ENCODE measurements at places on chromosomes 11 and 22. TPM values are rescaled to one million over a fixed set of nuclear protein-coding genes. Genes with fewer than 3 reads are reported as not detected.
A peak's percentile ranks its signal among the peaks of the same experiment; 100 is the strongest.

- no peak for DNase-seq
Measured at GRCh38 chr11:113436672-113437252, 38.4 kb downstream of the DRD2 start.

DNA sequence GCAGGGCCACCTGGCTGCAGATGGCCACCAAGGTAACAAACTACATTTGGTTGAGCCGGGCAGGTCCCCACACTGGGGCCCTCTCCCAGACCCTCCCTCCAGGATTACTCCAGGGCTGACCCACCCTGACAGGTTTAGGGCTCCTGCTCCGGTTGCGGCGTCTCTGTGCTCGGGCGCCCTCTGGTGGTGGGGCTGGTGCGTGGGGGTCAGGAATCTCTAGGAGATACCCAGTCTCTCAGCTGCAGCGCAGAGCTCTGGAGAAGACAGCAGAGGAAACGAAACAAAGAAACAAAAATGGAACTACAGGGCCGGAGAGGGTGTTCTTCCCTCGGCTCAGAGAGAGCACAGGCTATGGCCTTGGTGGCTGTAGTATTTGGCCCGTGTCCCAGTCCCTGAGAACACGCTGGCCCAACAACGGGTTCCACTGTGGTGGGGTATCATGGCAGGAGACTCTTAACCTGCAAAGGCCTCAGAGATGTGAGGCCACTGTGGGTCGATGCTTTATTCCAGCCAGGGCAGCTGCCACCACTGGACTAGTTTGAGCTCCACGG is 2.4 kb downstream of the C11orf96 start:
- DNase-seq = peak; percentile 75

DNA sequence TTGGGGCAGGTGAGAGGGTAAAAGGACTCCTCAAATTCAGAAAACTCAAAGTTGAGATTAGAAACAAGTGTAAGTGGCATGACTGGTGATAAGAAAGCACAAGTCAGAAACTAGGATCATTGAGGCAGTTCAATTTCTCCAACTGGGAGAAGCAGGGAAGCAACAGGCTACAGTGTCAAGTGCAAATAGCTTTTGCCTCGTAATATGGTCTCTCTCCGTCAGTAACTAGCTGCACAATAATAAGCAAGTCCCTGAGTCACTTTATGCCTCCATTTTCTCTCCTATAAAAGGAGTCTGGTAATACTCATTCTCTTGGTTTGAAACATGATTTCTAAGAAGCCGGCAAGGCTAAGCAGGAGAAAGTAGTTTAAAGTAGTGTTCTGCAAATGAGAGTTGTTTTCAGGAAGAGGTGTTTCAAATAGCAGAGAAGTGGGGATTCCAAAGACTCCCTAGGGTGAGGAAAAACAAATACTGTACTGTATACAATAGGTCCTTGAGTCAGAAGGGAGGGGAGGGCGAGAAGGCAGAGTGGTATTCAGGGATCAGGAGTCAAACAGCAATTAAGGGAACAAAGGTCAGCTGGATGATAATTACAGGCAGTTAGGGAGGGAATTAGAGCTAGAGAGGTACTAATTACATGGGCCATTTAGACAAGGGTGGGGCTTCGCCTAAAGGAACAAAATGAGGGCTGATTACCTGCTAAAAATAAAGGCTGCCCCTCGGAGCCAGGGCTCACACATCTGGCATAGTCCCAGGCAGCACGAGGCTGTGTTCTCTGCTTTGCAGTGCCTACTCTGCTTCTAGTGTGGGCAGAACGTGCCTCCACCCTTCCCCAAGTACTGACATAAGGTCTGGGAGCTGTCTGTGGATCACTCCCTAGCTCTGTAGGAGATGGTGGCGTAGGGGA is 96.0 kb upstream of the BDNF start:
- DNase-seq = no peak

- DNase-seq = no peak
Measured at GRCh38 chr11:112789481-112789880, 171.7 kb upstream of the NCAM1 start.

DNA sequence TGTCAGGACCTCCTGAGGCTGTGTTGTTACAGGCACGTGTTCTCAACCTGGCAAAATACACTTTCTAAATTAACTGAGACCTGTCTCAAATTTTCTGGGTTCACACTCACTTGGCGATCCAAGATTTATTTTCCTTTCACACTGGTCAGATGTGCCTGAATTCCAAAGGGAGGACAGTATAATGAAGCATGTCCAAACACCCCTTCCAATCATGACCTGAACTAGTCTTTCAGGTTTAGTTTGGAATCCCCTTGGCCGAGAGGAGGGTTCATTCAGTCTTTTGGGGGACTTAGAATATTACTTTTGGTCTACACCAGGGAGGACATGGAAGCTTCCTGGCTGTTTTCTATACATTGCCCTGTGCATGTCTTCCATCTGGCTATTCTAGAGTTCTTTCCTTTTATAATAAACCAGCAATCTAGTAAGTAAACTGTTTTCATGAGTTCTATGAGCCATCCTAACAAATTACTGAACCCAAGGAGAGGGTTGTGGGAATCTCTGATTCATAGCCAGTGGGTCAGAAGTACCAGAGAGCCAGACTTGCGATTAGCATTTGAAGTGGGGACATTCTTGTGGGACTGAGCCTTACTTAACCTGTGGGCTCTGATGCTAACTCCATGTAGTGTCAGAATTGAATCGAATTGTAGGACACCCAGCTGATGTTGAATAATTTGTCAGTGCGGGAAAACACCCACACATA is 14.8 kb upstream of the TMEM216 start:
- DNase-seq = no peak

GRCh38 chr11:35590412-35590811 is 27.8 kb upstream of the FJX1 start:
- DNase-seq = no peak

DNA sequence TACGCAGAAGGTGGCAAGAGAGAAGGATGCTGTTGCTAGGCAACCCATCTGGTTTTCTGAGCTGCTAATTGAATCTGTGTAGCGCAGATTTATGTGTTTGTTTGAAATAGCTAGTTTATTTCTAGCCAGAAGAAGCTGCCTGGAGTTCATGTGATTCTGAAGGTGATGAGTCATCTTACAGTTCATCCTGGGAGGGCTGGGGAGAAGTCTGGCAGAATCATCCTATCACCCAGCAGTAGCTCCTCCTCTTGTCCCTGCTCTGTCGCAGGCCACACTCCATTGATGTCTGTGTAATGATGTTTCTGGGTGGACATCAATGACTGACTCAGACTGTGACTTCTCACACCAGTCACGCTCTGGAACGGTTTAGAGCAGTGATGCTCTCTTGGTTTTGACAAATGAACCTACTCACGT is 4.8 kb upstream of the FBXO7 start:
- no peak for DNase-seq

Gene LMO1
- total RNA-seq = not detected

DNA sequence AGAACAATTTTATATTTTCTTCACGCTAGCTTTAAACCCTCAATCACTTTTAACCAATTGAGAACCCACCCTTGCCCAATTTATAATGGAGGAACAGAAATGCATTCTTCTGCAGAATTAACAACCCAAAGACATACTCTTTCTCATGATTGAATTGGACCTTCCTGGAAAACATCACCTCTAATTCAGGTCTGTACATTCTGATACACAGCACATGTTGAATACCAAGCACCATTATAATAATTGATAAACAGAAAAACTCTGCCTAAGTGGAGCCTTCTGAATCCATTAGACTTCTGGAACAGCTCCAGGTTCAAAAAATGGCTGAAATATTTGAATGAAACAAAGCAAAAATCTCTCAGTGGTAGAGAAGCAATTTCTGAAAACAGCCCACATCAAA is 105.4 kb downstream of the FAM76B start:
- DNase-seq = no peak

Gene RAG2
- not detected for total RNA-seq

Gene CEND1
- total RNA-seq = 3.4 TPM
